ENCODE measurements at places on chromosomes 1 and 21.
A peak's percentile ranks its signal among the peaks of the same experiment; 100 is the strongest.

DNA sequence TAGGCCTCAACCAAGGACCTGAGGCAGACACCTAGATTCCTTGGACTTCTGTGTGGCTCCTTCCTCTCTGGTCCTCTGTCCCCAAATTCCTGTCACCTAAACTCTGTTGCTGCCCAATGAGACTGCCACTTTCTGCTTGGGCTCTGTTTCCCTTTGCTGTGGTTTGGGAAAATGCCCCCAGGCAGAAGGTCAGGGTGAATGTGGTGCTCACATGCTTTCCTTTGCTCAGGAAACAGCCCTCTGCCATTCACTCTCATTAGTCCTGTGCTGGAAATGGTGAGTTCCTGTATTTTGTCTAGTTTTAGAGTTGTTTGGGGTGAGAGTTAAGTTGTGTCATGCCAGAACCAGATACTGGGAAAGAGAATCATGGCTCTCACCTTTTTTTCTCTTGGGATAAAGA lies 22.7 kb upstream of the SHE start:
- no peak for DNase-seq

GRCh38 chr21:33047231-33047630 lies 21.5 kb downstream of the OLIG2 start:
- DNase-seq: peak; percentile 35

- DNase-seq: no peak
Observed at GRCh38 chr1:207804721-207805468, 53.0 kb downstream of the CD46 start.

DNA sequence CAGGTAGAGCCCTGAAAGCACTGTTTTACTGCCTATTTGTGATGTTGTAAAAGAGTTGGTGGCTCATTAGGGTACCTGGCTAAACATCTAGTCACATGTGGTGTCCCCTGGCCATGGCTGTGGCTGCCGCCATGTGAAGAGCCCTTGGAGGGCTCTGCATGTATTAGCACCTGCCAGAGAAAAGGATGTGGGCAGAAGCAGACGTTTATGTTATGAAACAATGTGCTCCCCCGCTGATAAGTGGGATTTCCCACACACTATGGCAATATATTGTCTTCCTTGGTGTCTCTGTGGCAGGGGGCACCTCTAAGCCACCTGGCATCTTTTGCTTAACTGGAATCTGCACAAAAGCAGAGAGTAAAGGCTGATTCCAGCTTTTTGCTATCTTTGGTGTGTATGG lies 9.6 kb downstream of the TENT5C start:
- no peak for DNase-seq

- no peak for DNase-seq
Observed at GRCh38 chr1:8382608-8383505, 64.9 kb downstream of the SLC45A1 start.

DNA sequence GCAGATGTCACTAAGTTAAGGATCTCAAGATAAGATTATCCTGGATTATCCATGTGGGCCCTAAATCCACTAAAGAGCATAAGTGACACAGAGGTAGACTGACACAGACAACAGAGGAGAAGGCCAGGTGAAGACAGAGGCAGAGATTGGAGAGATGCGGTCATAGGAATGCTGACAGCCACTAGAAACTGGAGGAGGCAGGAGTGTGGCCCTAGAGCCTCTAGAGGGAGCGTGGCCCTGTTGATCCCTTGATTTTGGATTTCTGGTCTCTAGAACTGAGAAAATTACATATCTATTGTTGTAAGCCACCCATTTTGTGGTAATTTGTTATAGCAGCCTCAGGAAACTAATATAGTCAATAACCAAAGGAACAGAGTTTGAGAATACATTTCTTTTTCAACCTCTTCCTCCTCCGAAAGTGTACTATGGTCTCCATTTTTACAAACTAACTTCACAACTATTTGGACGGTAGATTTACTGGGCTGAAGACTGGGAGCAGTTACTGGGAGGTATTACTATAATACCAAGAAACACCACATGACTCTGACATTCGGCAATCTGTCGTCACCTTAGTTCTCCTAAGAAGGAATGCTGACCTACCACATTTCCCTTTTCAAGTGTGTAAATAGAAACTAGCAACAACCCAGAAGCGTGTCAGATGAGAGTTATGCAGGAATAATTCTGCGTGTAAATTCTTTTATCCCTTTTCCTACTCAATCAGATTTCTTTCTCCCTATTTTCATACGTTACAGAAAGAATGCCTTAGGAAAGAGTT lies 116.0 kb upstream of the ZNHIT6 start:
- DNase-seq: no peak

- peak; percentile 99 for DNase-seq
Observed at GRCh38 chr1:210373878-210374599, 45.3 kb downstream of the HHAT start.

DNA sequence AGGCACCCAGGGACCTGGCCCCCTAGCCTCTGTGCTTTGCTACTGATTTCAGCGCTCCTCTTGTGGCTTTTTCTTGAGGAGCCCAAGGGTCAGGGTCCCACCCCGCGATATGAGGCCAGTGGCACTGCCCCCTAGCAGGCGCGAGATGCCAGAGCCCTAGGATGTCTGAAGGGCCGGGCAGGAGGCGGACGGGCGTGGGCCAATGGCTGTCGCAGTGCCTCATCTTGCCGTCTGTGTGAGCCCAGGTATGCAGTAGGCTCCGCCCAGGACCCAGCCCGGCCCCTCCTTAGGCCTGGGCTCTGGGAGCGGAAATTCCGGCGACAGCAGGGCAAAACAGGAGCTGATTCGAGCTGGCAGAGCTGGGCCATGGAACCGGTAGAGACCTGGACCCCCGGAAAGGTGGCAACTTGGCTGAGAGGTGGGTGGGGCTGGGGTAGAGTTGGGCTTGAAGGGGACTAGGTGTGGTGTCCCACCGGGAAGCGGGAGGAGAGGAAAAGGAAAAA lies at the start of gene CNKSR1:
Gene CNKSR1 (plus strand): TSS at position 310 of the 503 bp plus-strand sequence. CDS start 57 bp downstream, at position 367.
- no peak for DNase-seq

DNA sequence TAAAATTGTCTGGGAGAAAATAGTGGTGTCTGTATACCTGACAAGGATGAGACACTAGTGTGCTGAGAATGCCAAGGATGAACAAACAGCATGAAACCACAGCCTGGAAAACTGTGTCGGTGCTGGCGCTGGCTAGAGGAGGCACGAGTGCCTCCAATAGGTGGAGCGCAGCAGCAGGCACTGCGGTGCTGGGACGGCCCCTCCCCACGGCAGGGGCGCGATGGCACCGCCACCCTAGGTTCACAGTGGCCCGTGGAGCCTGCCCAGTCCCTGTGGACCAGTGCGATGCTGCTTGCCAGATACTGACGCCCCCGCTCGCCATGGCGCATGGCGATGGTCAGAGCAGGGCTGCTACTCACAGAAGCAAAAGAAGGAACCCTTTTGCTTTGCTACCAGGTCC lies 6.8 kb downstream of the CFAP410 start:
- no peak for DNase-seq

GRCh38 chr21:34129901-34130715 lies 56.7 kb downstream of the MRPS6 start:
- DNase-seq: no peak

- DNase-seq: no peak
Observed at GRCh38 chr1:54387419-54387818, 18.8 kb downstream of the SSBP3 start.

GRCh38 chr1:78561856-78562255 lies 58.4 kb upstream of the IFI44L start:
- no peak for DNase-seq

- DNase-seq: no peak
Observed at GRCh38 chr1:84711121-84711520, 20.9 kb upstream of the SSX2IP start.

DNA sequence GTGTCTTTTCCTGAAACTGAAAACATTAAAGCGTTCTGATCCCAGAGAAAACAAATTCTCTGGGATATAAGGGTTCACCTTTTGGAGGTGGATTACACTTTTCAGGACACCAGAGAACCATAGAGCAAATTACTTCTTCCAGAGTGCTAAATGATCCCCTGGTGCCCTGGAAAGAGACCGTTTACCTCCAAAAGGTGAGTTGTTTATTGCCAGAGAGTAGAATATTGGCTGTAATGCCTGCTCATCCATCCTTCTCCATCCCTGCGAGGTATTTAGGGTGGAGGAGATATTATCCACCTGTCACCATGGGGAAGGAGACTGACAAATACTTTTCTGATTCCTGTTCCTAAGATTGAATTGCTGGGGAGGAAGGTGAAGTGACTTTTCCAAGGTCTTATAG lies 30.4 kb downstream of the PBX1 start:
- no peak for DNase-seq

DNA sequence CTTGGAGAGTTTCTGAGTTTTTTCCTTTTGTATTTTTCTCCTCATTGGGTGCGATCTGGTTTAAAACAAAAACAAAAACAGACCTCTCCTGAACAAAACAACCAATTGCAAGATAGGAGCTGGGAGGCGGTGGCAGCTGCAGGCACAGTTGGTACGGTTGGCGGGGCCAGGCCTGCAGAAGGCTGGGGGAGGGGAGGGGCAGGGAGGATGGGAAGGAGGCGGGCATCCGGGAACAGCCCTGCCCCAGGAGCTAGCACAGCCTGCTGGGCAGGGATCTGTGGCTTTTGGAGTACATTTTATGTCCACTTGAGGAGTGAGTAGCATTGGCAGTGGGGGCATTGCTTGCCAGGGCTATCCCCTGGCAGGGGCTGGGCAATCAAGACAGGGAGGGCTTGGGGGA lies 5.2 kb downstream of the CAPN9 start:
- DNase-seq: no peak

GRCh38 chr1:244963231-244963826 lies 99.0 kb upstream of the HNRNPU start:
- no peak for DNase-seq

DNA sequence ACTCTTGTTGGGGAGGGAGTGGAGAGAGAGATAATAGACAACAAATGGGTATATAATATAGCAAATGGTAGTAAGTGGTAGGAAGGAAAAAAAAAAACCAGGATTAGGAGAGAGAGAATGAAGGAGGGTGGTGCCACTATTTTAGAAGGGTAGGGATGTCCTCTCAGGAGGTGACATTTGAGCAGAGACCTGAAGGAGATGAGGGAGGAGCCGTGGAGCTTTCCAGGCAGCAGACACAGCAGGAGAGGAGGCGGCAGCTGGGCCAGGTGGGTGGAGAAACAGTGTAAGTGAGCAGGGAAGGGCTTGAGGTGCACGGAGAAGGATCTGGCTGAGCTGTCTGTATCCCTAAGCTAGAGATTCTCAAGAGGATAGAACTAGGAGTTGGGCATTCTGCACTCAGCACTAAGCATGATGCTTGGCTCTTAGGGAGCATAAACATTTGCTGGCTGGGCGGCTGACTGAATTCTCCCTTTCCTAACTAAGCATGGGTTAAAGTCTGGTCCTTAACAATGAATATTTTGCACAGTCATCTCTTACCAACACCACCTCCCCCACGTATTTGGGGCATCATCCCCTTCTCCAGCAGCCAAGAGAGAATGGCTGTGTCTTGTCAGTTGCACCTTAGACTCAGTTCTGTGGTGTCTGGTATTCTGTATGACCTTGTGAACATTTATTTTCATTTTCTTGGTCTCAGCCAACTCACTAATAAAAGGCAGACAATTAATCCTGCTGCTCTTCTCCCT lies 27.6 kb upstream of the SARS1 start:
- no peak for DNase-seq

- DNase-seq: no peak
Observed at GRCh38 chr1:245108909-245109308, 45.9 kb upstream of the KIF26B start.

DNA sequence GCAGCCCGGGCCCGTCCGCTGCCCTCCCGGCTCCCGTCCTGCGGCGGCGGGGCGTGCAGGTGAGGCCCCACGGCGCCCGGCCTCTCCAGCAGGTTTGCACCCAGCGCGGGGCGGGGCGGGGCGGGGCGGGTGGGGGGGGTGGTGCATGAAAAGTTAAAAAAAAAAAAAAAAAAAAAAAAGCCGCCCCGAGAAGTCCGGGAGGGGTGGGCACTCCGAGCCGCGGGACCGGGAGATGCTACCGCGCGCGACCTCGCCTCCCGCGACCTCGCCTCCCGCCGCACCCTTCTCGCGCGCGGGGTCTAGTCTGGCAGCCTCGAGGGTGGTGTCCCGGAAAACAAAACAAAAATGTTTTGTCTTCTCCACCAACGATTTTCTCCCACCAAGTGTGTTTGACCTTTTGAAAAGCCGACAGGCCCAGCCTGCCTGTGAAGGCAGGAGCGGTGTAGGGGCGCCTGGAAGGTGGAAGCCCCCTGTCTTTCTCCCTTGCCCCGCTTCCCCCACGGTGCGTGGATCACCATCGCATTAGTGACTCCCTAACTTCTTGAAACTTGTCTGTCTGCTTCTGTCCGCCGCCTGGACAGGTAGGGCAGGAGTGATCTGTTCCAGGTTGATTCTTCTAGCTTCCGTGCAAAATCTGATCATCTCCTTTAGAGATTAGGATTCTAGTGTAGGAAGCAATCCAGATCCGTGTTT lies 569 bp downstream of the RCAN3 start:
- no peak for DNase-seq

DNA sequence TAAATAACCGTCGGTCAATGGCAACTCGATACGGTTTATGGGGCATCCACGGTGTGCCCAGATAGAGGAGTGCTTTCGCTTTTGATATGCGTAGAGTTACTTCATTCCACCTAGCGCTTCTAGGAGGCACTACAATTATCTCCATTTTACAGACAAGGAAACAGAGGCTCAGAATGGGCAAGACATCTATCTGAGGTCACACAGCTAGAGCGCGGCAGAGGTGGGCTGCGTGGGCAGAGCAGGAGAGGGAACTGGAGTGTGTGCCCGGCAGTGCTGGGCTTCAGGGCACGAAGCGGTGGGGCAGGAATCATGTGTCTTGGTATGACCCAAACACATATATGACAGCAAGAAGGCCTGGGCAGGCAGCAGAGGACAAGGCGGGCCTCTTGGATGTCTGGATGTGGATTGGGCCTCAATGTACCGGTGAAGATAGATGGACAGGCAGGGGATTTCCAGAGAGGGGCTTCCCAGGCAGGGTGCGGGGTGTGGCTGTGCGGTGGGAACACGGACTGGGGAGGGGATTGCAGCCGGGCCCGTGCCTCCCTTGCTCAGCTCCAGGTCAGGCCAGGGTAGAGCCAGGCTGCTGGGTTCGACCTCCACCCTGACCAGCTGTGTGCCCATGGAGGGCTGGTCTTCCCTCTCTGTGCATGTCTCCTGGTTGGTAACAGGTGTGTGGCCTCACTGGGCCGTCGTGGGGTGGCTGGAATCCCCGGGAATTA lies 21.2 kb downstream of the TP73 start:
- no peak for DNase-seq

DNA sequence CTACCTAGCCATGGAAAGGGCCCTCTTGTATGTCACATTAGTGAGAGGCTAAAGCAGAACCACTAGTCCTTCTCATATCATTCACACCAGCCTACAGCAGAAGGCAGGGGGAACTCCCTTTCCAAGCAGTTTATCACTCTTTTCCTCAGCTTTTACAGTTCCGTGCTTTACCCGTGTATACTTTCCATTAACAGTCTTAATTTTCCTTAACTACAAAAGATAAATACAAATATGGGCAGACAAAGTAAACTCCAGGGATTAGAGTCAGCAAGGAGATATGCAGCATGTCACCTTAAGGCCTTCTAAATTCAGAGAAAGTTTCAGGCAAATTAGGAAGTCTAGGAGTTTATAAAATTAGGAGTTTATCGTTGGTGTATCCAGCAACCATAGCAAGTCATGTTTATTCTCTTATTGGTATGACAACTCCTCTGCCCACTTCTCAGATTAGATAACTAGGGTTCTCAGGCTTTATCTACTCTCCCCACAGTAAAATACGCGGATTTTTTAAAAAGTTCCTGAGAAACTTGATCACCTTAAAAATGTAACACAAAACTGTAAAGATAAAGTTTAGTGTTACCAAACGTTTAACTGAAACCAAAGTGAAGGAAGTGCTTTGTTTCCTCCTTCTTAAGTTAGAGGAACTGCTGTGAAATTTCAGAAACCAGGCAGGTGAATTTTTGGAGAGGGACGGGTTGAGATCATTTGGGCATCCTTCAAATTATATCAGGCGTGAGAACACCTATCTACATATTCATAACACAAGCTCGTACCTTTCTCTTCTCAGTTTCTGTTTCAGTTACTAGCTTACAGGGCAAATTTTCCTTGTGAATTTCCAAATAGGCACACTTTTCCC lies 42.7 kb upstream of the SLC19A2 start:
- DNase-seq: no peak
